ENCODE measurements at places on chromosomes 2 and 18.

- no peak for DNase-seq
These were observed 105.2 kb downstream of the RAD51AP2 start for GRCh38 chr2:17413036-17413435.

- DNase-seq: peak; percentile 20
These were observed 100.8 kb upstream of the ATP5MC3 start for GRCh38 chr2:175282300-175282699.

DNA sequence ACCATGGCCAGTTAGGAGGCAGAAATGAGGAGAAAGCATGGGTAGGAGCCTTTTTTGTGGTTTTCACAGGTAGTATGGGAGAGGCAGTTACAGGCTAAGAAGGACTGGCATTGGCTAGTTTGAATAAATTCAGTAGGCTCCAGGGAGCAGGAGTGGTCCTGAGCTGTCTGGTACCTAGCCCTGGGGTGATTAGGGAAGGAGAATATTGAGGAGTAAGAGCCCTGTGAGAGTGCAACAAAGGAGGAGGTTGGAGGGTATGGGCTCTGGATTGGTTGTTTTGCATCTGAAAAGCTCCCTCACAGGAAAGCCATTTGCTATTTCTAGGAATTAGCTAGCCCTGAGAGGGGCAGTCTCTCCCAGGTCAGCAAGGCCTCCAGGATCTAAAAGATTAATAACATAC is 13.3 kb upstream of the TCF7L1 start:
- no peak for DNase-seq

- DNase-seq: peak; percentile 54
These were observed 577 bp downstream of the EHBP1 start for GRCh38 chr2:62705859-62706720.

GRCh38 chr18:14117606-14118005 is 14.6 kb downstream of the ZNF519 start:
- no peak for DNase-seq

DNA sequence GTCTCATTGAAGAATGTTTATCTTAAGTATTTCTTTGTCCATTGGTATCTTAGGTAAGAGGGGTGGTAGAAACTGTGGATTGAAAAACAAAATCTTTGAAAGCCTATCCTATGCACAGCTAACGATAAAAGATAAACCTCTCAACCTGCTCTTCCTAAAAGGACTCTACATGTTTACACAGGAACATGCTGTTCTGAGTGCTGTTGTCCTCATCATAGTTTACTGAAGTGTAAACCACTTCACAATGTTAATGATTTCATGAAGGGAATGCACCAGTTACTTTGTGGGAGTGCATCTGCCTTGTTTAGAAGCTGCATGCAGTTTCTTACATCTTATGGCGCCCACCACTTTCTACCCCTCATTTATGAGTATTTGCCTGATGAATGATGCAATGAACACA is 1.2 kb downstream of the ACMSD start:
- DNase-seq: no peak

DNA sequence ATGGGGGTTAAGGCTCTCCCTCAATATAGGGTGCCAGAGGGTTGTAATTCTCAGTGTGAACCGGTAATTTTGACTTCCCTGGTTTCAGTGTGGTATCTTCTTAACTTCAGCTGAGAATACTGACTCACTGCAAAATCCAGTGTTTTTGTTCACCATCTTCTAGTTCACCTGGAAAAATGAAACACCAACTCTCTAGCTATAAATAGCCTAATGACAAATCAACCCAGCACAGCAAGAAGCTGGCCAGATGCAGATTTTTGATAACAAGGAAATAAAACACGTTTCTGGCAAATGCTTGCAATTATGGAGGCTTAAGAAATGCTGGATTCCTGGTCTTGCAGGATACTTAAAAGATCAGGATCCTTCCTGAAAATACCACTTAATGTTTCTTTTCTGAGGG is 192.3 kb downstream of the CLIP4 start:
- DNase-seq: no peak

GRCh38 chr2:220157312-220157711 is 529.9 kb downstream of the SLC4A3 start:
- no peak for DNase-seq

DNA sequence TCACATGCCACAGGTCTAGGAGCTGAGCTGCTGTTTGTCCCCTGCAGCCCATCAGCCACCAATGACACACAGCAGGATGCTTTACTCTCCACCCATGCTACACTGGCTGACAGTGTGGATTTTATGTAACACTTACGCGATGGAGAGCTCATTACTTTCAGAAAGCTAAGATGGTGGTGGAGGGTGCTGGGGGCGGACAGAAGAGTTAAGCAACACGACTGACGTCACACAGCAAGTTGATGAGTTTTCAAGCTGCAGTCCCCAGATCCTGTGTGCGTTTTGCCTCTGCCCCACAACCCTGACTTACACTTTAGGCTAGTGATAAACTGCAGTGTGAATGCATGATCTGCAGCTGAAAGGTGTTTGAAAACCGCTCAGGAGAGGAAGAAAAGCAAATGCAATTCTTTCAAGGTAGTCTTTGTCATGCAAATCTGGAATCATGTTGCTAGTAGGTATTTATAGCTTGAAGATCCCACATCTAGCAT is 42.4 kb downstream of the MRPS5 start:
- no peak for DNase-seq

GRCh38 chr18:21164548-21165095 is 53.0 kb upstream of the ROCK1 start:
- no peak for DNase-seq

- peak; percentile 60 for DNase-seq
These were observed 7.8 kb upstream of the OR6B3 start for GRCh38 chr2:240060977-240061591.

- DNase-seq: no peak
These were observed 13.8 kb downstream of the RFTN2 start for GRCh38 chr2:197661626-197662025.

- peak; percentile 81 for DNase-seq
These were observed 102.3 kb downstream of the SPTBN1 start for GRCh38 chr2:54558188-54559005.

DNA sequence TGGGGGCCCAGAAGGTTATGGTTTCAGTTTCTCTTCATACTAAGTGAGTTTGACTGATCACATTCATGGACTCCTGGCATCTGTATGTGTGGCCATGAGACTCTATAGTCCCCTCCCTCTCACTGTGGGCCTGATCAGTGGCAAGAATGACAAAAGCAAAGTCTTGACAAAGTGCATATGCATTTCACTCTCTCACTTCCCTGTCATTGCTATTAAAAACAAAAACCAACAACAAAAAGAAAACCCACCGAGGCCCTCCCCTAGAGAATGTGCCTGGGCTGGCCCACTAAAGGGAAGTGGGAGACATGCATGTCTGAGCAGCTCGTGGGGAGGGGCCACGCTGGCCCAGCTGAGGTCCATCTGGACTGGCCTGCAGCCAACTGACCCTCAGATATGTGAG is 600.1 kb upstream of the RAB6C start:
- peak; percentile 53 for DNase-seq

DNA sequence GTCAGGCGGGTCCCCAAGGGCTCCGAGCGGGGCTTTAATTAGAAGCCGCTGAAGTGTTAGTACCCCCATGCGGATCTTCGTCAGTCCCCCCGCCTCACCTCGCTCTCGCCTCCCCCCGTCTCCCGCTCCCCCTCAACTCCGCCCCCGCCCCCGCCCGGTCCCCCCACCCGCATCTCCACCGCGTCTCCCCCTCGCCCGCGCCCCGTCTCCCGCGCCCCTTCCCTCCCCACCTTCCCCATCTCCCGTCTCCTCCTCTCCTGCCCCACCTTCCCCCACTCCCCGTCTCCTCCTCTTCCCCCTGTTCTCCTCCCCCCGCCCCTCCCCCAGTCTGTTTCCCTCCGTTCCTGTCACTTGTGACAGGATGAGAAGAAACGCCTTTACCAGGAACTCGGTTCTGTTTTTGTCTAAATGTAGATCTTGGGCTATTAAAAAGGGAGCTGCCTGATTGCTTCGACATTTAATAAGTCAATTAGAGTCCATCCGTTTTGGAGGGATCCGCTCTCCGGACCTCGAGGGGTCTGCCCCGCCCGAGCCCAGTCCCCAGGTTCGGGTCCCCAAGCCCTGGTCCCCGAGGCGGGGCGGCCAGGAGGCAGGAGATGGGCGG is 969 bp upstream of the ALKAL2 start:
- no peak for DNase-seq

DNA sequence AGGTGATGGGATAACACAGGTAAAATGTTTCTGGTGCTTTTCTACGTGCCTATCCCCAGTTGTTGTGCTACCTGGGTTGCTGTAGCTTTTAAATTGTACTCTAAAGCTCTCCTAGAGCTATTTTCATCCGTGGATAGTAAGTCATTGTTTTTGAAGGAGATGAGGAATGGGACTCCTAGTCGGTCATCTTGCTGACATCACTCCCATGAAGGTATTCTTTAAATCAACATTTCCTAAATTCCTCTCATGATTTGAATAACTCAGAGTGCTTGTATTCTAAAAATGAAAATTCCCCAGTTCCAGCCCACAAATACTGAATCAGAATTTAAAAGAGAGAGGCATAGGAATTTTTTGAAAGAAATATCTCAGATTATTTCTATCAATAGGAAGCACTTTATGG is 44.3 kb downstream of the CCDC148 start:
- DNase-seq: no peak

DNA sequence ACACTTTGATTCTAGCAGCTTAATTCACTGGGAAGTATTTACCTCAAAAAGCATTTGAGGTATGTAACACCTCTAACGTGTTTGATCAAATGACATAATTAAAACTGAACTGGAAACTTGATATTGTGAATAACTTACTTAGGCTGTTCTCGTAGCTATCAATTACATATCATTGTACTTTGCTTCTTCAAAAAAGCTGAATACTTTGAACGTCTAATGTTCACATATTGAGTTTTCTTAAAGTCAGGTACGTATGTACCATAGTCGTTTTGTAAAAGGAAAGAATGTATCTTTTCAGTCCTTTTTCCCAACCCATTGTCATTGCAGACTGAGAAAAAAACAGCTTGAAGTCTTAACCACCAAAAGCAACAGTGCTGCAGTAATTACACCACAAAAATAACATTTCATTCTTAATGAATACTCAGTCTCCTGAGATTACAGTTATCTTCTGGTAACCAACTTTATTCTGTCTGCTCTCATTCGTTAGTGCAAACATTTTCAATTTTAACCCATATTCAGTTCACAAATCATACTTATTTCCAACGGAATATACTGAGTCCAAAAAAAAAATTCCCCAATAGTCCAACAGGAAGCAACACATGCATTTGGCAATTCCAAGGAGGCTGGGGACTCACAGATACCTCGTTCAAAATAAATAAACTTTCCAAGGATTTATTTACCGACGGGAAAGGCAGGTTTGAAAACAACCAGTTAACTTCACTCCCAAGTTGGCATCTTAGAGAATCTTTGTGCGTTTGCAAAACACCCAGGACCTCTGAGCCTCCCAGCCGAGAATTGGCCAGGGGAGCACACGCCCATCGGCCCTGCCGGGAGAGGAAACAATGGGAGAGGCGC is 1.1 kb downstream of the CHN1 start:
- DNase-seq: no peak

GRCh38 chr2:26475037-26475436 is 2.9 kb downstream of the OTOF start:
- no peak for DNase-seq

- DNase-seq: peak; percentile 89
These were observed 1.7 kb downstream of the TMBIM1 start for GRCh38 chr2:218290316-218291261.

DNA sequence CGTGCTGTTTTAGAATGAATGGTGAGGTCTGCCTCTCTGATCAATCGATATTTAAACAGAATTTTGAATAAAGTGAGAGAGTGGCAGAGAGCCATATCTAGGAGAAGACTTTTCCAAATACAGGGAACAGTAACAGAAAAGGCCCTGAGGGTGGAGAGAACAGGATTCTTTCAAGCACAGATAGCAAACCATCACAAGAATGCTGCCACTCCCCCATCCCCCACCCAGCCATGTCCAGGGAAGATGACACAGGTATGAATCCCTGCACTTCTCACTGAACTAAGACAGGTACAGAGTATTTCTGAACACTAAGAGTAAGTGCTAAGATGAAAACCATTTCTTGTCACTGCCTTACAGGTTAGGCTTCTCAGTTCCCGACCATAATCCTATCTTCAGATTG is 23.6 kb downstream of the LRATD1 start:
- no peak for DNase-seq
